ENCODE measurements at places on chromosomes 1 and 21.

- no peak for DNase-seq
Observed at GRCh38 chr1:49229555-49229954, 452.9 kb upstream of the BEND5 start.

DNA sequence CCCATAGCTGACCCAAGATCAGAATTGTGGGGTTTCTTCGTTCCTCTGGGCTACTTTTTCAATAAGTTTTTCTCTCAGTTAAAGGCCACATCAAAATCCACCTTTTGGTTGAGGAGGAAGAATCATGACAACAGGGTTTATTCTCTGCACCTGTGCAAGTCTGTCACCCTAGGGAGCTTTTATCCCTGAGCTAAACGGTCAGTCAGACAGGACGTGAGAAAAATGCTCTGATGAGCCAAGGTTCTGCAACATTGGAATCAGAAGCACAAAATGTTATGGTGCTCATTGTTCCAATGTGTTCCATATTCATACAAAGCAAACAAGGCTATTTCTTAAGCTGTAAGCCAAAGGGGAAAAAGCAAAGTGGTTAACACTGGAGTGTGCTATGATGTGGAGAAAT is 7.4 kb upstream of the ERICH3 start:
- no peak for DNase-seq

DNA sequence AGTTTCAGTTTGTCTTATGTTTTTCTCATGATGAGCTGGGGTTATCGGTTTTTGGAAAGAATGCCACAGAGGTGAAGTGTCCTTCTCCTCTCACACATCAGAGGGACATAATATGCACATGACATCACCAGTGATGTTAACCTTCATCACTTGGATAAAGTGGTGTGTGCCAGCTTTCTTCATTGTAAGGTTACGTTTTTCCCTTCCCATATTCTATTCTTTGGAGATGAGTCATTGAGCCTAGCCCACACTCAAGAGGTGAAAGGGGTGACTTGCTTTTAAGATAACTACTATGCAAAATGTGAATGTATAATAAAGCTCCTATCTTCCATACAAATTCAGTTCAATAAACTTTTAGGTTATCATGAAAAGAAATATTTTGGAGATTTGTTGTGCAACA is 36.7 kb upstream of the MAGI3 start:
- DNase-seq = no peak

GRCh38 chr1:10900251-10900651 is 103.8 kb upstream of the CASZ1 start:
- no peak for DNase-seq

- no peak for DNase-seq
Observed at GRCh38 chr1:199396456-199396855, 631.1 kb upstream of the NR5A2 start.

GRCh38 chr1:207991583-207992026 is 80.7 kb upstream of the CD34 start:
- no peak for DNase-seq

DNA sequence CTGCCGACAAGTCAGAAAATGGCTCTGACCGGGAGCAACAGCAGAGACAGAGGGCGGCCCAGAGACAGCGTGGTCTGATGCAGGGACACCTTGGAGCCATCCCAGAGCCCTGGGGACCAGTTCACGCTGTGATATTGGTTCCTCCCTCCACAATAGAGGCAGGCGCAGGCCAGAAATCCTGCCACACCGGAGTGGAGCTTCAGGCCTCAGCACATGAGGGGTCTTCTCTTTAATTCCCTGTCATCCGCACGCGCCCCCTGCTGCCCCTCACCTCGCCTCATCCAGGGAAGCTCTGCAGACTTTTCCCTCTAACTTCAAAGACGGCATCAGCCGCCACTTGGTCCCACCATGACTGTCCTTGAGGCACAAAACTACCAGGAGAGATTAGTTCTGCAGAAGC is 75.5 kb upstream of the ANGPTL1 start:
- no peak for DNase-seq

- DNase-seq = no peak
Observed at GRCh38 chr1:154730259-154730658, 122.3 kb upstream of the ADAR start.

- no peak for DNase-seq
Observed at GRCh38 chr1:98316286-98316905, 345.1 kb upstream of the SNX7 start.

DNA sequence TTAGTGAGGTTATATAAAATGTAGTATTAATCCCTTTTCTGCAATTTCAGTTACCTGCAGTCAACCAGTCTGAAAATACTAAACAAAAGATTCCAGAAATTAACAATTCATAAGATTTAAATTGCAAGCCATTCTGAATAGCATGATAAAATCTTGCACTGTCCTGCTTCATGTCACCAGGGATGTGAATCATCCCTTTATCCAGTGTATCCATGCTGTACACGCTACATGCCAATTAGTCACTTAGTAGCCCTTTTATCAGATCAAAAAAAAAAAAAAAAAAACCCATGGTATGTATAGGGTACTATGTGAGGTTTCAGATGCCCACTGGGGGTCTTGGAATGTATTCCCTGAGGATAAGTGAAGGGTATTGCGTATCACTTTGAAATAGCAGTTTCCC is 191.3 kb upstream of the HP1BP3 start:
- no peak for DNase-seq

DNA sequence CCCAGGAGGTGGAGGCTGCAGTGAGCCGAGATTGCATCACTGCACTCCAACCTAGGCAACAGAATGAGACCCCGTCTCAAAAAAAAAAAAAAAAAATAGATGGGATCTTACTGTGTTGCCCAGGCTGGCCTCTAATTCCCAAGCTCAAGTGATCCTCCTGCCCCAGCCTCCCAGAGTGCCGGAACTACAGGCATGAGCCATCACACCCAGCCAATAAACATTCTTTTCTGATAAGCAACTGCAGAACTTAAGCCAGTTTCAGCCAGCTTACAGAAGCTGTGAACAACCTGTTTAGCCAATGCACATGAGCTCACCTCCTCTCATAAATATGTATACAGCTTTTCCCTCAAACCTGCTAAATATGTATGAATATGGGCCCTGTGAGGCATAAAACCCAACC is 3.1 kb upstream of the MIIP start:
- DNase-seq = no peak

DNA sequence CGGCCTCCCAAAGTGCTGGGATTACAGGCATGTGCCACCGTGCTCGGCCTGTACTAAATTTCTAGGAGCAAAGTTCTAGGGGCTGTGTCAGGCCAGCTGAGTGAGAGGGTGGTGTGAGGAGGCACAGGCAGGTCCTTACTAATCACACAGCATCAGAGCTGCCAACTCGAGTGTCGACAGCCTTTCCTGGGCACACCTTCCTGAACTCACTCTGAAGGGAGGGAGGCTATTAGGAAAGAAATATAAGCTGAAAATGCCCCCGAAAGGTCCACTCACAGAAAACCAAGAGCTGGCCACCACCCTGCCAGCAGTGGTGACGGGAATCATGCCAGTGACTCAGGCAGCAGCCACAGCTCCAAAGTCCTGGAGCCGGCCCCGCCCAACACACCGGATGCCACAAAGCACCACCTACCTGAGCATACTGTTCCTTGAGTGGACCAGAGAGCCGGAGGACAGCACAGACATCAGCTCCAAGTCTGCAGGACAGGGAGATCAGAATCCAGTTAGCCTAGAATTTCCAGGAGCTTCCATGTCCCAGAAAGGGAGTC is 4.5 kb downstream of the PMVK start:
- DNase-seq = no peak
